ENCODE measurements at places on chromosomes 4 and X.

GRCh38 chrX:65821721-65822496 is 154.5 kb downstream of the MSN start:
- DNase-seq = no peak

DNA sequence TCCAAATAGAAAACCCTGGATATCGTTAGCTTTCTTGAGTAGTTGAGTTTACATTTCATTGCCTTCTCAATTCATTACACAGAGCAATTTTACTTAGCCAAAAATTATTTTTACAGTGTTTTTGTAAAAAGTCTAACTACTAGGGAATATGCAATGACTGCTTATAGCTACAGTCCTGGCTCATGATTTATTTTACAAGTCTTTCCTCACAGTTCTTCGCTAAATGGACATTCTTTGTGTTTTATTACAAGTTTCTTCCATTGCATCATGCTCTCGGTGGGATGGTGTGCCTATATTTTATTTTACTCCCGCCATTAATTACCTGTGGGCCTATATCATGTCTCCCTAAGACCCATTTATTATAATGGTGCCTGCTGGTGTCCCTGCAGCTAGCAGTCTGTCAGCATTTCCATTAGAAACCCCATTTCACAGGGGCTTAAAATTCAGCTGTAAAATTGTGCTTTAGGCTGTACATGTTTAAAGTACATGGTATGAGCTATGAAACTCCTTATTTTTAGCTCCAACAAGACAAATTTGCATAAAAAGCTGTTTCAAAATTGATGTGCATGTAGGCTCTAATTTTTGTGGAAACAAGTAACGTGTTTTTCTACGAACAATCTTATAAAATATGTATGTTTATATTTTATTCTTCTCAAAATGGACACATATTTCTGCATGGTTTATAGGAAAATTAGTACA is 227.4 kb downstream of the SLC7A11 start:
- no peak for DNase-seq

DNA sequence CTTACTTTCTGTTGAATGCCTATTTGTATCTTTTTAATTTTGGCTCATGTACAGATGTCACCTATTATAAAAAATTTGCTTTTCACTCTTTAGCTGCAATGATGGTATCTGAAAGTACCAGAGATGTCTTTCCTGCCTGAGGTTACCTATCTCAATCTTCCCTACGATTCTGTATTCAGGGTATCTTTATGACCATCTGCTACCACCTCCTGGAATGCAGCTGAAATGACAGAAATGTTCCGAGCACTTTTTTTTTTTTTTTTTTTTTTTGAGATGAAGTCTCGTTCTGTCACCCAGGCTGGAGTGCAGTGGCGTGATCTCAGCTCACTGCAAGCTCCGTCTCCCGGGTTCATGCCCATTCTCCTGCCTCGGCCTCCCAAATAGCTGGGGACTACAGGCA is 136.4 kb downstream of the REPS2 start:
- no peak for DNase-seq

DNA sequence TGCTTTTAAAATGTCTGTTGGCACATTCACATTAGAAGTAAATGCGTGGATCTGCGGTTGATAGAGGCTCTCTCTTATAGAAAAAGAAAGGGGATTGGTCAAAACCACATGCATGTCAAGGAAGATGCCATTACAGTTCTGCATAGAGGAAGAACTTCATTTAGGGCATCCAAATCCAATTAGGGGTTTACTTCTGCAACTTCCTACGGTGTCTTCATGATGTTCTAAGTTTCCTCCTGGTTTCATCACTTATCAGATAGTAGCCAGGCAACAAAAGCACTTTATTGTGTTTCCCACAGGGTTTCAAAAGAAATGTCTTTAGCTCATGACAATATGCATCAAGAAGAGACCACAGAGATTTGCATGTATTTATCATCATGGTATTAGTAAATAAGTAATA is 136.0 kb upstream of the HPGD start:
- DNase-seq = no peak

DNA sequence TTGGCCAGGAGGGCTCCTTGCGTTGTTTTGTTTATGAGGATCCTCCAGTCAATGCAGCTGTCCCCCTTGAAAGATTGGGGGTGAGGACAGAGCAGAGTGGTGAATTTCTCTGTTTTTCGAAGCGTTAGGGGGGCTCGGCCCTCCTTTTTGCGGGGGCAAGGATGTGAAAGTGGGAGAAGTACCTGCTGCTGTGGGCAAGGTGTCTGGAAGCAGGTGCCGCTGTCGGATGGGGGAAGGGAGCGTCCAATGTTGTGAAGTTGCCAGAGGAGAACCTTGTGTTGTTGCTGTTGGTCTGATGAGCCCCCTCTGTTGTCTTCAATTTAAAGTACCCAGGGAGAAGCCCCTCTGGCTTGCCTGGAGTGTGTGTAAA is 613 bp downstream of the GLRB start:
- DNase-seq = peak; percentile 12

DNA sequence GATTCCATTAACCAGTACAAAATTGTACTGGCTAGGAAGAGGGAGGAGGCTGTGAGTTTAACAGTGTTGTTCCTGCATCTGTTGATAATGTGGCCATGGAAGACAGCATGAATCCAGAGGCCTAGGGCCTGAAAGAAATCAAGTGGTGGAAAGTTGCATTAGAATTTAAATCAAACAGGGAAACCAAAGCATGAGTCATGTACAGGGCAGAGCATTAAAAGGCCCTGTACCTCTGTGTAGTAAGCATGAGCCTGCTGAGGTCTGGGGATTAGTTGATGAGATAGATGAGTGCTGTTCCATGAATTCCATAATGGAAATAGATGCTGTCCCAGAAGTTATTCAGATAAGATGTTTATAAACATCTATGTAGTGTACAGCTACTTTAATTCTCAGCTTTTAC is 58.3 kb downstream of the MID1IP1 start:
- no peak for DNase-seq

GRCh38 chrX:151828439-151829080 is 84.1 kb upstream of the MAGEA4 start:
- DNase-seq = no peak

GRCh38 chr4:139242511-139243051 is 37.4 kb downstream of the MGARP start:
- no peak for DNase-seq

- no peak for DNase-seq
These were observed 344.1 kb downstream of the SH2D1A start for GRCh38 chrX:124690495-124690894.

DNA sequence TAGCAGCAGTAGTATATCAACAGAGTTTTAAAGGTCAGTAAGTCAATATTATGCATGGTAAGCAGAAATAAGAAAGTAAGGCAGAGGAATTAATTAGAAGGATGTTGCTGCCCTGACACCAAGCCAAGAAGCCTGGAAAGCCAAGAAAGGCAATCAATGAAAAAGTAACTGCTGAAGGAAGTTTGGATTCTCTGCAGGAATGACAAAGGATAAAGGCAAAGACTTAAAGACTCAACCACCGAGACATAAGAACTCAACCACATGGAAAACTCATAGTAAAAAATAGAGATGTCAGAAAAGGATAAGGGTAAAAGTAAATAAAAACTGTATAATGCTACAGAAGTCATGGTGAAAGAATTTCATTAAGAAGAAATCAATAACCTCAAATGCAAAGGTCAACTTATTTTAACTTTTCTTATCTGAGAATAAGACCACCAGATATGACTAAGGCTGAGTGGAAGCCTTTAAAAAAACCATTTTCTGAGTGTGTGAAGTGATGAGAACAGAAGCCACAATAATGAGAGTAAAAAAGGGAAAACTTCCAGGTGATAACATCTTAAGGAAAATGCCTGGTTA is 55.2 kb downstream of the NEK1 start:
- no peak for DNase-seq

DNA sequence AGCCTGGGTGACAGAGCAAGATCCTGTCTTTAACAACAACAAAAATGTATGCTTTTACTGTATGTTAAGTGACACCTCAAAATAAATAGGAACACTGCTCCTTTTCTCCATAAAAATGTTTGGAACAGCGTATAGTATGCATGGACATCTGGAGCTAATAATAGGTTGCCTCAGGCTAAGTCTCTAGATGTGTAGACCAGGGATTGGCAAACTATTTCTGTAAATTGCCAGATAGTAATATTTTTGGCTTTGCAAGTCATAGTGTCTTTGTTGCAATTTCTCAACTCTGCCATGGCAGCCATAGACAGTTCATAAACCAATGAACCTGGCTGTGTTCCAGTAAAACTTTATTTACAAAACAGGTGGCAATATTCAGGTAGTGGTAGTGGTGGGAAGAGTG is 76.6 kb upstream of the CBLL2 start:
- DNase-seq = no peak

DNA sequence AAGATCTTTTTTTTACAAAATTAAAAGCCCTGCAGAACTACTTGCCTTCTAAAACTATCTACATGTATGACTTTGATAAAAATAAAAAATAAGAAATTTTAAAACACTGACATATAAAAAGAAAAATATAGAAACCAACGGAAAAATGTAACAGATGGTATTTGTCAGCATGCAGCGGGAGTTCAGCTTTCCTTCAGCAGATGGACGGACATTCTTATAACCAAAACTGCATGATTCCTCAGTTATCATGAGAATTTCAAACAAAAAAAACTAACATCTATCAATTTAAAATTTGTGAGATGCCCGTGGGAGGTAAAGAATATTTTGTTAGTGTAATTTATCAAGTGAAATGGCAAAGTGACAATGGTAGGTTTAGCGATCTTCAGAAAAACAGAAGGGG is 23.2 kb downstream of the RWDD4 start:
- DNase-seq = no peak

- no peak for DNase-seq
These were observed 13.6 kb downstream of the CHST7 start for GRCh38 chrX:46587158-46587557.

DNA sequence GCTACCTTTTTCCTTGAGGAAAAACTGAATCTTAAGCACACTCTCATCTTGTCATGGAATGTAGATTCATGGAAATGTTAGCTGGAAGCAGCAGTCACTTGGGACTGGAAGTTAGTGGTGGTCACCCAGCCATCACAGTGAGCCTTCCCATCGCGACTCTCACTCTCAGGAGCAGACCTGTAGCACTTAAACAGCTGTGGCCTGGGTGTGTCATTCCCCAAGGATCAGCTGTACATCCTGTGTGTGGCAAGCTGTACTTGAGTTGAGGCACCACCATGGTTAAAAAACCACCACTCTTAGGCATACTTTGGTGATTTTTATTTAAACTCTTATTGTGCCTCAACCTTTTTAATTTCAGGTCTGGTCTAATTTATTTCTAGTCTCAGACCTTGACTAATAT is 46.7 kb downstream of the JADE1 start:
- no peak for DNase-seq

DNA sequence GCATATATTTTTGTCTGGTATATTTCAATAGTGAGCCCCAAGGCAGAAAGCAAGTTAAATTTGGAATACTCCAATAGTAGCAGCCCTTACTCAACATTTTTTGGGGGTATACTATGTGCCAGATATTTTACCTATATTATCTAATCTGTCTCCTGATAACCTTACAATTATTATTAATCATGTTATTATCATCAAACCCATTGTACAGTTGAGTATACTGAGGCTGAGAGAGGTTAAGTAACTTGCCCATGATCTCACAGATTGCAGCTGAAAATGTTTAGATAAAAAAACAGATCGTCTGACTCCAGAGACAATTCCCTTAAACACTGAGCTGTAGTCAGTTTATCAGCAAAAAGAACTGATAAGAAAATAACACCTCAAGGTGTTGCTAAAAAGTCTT is 6.5 kb upstream of the RBBP7 start:
- no peak for DNase-seq

GRCh38 chr4:138401334-138401733 is 159.2 kb upstream of the SLC7A11 start:
- no peak for DNase-seq

- no peak for DNase-seq
These were observed 48.4 kb upstream of the RPS6KA3 start for GRCh38 chrX:20315140-20315539.

- DNase-seq = no peak
These were observed 17.6 kb downstream of the CD99 start for GRCh38 chrX:2708592-2709188.

- no peak for DNase-seq
These were observed 63.8 kb downstream of the CD99L2 start for GRCh38 chrX:150834695-150835094.

- DNase-seq = no peak
These were observed 104.9 kb downstream of the FAM53A start for GRCh38 chr4:1579001-1579900.

- no peak for DNase-seq
These were observed 714.5 kb downstream of the CCSER1 start for GRCh38 chr4:90841676-90842075.

GRCh38 chrX:67587946-67588624 is 44.3 kb downstream of the AR start:
- DNase-seq = no peak

DNA sequence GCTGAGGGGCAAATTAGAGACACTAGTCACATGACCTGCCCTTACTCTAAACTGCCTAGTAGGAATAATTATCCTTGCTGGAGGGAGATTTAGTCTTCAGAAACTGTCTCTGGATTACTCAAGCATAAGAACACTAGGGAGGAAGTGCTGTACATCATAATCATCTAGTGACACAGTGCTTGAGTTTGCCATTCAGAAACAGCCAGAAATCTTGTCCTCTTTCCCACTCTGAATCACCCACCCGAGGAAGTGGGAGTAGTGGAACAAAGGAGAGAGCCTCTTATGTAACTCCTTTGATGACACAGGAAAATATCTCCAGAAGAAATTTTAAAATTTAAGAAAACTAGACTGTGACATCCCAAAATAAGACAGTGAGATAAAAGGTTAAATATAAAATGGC is 69.3 kb upstream of the PCDH19 start:
- no peak for DNase-seq

GRCh38 chrX:120761810-120762209 is 113.9 kb downstream of the CT47B1 start:
- DNase-seq = no peak

GRCh38 chr4:47278631-47279030 is 184.9 kb downstream of the COMMD8 start:
- DNase-seq = no peak

DNA sequence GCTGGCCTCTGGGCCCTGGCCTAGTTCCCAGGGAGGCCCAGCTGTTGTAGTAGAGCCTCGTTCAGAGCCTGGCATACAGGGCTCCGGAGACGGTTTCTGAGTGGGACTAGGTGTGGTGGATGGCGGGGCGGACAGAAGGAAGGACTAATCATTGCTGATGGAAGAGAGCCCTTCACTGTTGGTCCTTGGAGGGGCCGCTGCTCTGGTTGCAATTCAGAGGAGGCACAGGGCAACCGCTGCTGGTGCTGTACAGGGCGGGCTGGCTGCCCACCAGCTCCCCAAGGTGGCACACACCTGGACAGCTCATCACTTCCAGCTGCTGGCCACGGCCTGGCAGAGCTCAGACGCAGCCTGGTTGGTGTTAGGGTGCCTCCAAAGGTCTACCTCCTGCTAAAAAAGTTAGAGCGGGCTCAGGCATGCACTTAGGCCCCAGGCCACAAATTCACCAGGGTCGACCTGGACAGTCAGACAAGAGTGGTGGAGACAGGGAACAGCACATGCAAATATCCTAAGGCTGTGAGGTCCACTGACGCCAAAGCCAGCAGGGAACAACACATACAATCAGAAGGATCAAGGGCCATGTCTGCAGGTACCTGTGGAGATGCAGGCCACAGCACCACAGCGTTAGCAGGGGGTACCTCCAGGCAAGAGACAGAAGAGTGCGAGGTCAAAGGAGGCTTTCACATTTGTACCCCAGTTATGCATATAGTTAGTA is 7.5 kb upstream of the RNF4 start:
- DNase-seq = no peak

GRCh38 chr4:162959046-162959445 is 207.6 kb downstream of the NAF1 start:
- DNase-seq = peak; percentile 23

GRCh38 chr4:31351695-31352094 is 631.5 kb downstream of the PCDH7 start:
- DNase-seq = no peak

Data from NCI-H510A treated with DMSO at 0.1 percent for 48 hours (cell line).